ENCODE measurements at places on chromosomes 12 and 14. TPM values are rescaled to one million over a fixed set of nuclear protein-coding genes. Genes with fewer than 3 reads are reported as not detected.

DNA sequence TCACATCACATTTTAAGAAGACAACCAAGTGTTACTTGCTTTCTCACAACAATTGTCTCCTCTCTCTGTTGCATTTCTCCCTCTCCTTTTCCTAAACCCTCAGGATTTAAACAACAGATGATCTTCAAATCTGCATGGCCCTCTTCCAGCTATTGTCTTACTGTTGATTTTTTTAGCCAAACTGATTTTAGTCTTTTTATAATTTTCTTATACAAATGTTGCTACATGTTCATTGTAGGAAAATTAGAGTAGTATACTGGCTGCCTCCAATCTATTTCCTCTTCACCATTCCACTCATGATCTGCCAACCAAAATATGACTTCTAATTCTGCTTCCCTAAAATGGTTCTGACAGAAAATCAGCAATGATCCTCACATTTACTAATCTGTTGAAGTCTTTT lies 1.4 kb upstream of the KERA start:
- DNase-seq = no peak
- no peaks in the 10 kb centered on the region for H3K36me3 ChIP-seq
- no peak overlapping the region for H3K27ac ChIP-seq
- no peaks in the 10 kb centered on the region for H3K27me3 ChIP-seq
- H3K4me3 ChIP-seq = no peak overlapping the region

DNA sequence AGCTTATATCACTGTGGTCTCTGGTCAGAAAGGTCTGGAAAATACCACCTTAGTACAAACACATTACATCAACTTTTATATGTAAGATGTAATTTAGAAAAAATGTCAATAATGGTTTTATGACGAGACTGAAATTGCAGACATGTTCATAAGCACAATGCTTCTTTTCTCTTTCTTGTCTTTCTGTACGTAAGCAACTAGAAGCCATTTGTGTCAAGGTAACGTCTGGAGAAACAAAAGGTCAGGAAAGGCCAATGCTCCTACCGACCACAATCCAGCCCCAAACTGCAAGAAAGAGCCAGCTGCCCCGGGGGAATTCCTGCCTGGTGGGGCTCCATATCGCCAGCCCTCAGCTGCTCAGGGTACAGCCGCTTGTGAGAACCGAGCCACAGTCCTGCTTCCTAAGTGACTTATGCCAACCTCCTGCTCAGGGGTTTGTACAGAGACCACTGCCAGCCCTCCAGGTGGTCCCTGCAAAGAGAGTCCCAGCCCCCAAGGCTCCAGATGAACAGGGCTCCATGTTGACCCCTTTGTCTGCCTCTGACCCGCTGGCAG lies 6.3 kb downstream of the ZNF839 start:
- H3K4me1 ChIP-seq = no peaks in the 10 kb centered on the region
- no peak for DNase-seq
- no peaks in the 10 kb centered on the region for H3K27me3 ChIP-seq
- no peaks in the 10 kb centered on the region for H3K36me3 ChIP-seq
- no peak overlapping the region for H3K27ac ChIP-seq

GRCh38 chr14:93953739-93954515 lies 22.4 kb downstream of the ASB2 start:
- no peaks in the 10 kb centered on the region for H3K36me3 ChIP-seq
- H3K4me3 ChIP-seq = no peak overlapping the region
- H3K4me1 ChIP-seq = peaks cover 43% of the 10 kb centered on the region

- H3K4me1 ChIP-seq = peaks cover 48% of the 10 kb centered on the region
- H3K27ac ChIP-seq = peak overlapping the region; percentile 74
- H3K36me3 ChIP-seq = peaks cover 53% of the 10 kb centered on the region
- H3K4me3 ChIP-seq = no peak overlapping the region
- DNase-seq = no peak
These were observed 1.1 kb downstream of the AVIL start for GRCh38 chr12:57817261-57817989.

- H3K4me3 ChIP-seq = no peak overlapping the region
- H3K27me3 ChIP-seq = no peaks in the 10 kb centered on the region
- H3K4me1 ChIP-seq = no peaks in the 10 kb centered on the region
- no peaks in the 10 kb centered on the region for H3K36me3 ChIP-seq
These were observed 256.7 kb downstream of the ITPR2 start for GRCh38 chr12:26576266-26576665.

The CLEC6A gene
- not detected for total RNA-seq

DNA sequence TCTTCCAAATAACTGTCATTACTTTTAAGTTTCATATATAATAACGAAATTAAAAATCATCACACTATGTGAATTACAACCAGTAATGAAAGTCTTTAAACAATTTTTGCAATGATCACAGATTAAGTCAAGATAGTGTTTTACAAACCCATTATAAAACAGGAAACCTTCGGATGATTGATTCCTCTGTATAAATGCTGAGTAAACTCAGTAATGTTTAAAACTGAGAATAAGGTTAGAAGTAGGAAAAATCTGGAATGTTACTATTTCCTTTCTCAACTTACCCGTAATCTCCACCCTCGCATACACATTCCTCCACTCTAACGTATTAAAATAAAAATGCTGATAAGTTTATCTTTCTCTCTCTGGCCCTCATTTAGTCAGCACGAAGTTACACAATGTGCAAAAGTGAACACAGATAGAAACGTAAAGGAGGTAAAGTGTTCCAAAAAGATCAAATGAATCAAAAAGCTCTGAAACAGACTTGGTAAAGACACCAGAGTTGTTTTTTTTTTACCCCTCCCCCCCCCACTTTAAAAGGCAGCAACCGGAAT lies 1.6 kb downstream of the ZFC3H1 start:
- no peak overlapping the region for H3K27ac ChIP-seq
- H3K36me3 ChIP-seq = peaks cover 14% of the 10 kb centered on the region
- DNase-seq = no peak
- H3K4me1 ChIP-seq = peaks cover 44% of the 10 kb centered on the region

The DLK1 gene
- 10.2 TPM for total RNA-seq

The ADAMTS20 gene
- total RNA-seq = not detected

The RNFT2 gene
- total RNA-seq = 1.9 TPM

The ZNF10 gene
- 5.2 TPM for total RNA-seq

DNA sequence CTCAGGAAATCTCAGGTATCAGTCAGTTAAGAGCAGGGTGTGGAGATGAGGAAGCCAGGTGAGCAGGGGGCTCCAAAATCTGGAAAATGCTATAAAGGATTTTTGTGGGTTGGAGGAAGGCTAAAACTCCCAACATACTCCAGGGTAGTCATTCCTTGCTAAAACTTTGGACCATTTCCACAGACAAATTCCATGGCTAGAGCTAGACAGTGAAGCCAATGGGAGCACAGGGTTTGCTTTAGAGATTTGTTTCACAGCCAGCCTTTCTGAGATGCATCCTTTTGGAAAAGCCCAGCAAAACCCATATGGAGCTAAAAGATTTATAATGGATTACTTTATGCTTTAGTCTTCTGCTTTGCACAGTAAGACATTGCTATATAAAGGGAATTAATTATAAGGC lies 146.5 kb downstream of the SAMD4A start:
- H3K4me1 ChIP-seq = peaks cover 46% of the 10 kb centered on the region
- H3K4me3 ChIP-seq = no peak overlapping the region
- no peaks in the 10 kb centered on the region for H3K27me3 ChIP-seq
- DNase-seq = no peak

DNA sequence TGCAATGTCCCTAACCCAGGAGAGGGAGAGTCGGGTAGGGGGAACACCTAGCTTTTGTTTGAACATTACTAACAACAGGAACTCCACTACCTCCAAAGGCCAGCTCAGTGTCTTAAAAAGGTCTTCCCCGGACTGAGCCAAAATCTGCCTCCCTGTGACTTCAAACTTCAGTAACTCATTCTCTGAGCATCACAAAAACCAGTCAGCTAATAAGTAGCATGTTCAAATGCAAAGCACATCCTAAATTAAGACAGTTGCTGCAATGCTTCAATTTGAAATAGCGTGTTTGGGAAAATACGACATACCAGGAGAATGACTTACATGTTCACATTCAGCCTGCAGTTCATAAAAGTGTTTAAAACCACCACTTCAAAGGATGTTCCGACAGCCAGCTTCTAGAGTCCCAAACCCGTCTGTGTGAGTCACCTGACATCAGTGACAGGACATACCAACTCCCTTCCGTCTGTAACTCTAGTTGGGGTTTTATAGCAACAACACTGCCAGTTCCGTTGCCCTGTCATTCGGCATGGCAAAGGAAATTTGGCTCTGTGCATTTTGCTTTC lies 13.0 kb downstream of the ZFP36L1 start:
- DNase-seq = peak; percentile 15
- H3K4me3 ChIP-seq = no peak overlapping the region
- H3K27ac ChIP-seq = peak overlapping the region; percentile 82
- H3K4me1 ChIP-seq = peaks cover 31% of the 10 kb centered on the region

DNA sequence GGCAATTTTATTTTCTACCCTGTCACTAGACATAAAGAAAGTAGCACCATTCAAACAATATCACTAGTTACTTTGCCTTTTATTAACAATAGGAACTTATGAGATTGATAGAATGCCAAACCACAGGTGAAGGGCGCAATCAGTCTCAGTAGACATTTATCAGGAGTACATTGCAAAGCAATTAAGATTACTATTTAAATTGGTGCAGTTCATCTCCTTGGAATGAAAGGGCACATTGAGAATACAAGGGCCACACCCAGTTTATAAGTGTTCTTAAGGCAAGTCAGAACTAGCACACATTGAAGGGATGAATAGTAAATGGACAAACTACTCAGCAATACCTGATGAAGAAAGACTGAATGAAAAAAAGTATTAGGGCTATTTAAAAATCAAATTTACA lies 601.4 kb downstream of the C12orf50 start:
- no peak overlapping the region for H3K4me3 ChIP-seq
- H3K36me3 ChIP-seq = no peaks in the 10 kb centered on the region
- no peak overlapping the region for H3K27ac ChIP-seq
- H3K27me3 ChIP-seq = no peaks in the 10 kb centered on the region
- H3K4me1 ChIP-seq = no peaks in the 10 kb centered on the region

All from heart left ventricle (tissue), 16 donors.